HS-27A (cell line): ENCODE measurements at places on chromosomes 1 and 21.

- no peak for DNase-seq
These were observed 51.2 kb upstream of the STUM start for GRCh38 chr1:226497276-226497833.

GRCh38 chr1:204287466-204287891, 72.2 kb downstream of the PLEKHA6 start:
- DNase-seq = no peak

GRCh38 chr1:205484985-205485967, 19.2 kb upstream of the CDK18 start:
- DNase-seq = no peak

- DNase-seq = no peak
These were observed 32.8 kb upstream of the IFFO2 start for GRCh38 chr1:18989176-18989799.

GRCh38 chr21:46063734-46064680, 33.9 kb upstream of the COL6A2 start:
- DNase-seq = no peak

DNA sequence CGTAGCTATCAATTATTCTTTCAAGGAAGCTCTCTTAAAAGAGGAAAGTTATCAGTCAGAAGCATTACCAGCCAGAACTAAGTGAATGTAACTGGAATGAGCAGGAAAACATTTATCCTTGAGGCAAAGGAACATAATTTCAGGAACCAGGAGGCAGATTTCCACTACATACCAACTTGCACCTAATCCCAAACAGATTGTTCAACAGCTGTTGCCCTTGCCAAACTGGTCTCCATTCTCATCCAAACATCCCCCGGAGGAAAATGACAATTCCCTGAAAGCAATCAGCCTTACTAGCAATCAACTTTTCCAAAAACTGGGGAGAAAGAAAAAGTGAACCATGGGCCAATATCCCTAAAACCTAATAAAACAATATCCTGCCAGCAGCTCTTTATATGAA, 35.0 kb downstream of the ENAH start:
- DNase-seq = no peak

DNA sequence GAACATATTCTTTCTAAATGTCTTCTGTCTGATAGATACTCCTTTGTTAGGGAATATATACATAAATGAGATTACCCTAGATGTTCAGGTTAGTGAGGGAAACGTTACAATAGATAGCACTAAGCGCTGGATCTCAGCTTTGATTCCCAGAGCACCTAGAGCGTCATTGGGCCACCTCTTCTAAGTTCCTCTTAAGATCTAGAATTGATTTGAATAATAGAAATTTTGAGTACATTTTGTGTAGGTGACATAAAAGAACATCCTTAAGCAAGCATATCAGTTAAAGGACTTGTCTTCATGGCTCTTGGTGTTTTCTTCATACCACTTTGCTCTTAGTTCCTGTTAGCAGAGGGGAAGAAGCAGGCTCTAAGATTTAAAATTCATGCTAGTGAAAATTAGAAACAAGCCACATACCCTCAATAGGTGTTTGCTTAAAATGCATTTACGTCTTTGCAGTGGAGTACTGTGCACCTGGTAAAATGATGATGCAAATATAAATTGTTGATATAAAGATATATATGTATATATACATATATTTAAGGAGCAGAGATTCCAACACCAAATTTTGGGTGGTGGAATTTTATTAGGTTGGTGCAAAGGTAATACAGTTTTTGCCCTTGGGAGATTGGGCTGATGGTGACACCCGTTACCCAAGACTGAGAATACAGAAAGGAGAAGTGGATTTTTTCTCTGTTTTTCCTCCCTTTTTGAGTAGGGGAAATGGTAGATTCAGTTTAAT, 47.1 kb downstream of the DYRK1A start:
- DNase-seq = no peak

DNA sequence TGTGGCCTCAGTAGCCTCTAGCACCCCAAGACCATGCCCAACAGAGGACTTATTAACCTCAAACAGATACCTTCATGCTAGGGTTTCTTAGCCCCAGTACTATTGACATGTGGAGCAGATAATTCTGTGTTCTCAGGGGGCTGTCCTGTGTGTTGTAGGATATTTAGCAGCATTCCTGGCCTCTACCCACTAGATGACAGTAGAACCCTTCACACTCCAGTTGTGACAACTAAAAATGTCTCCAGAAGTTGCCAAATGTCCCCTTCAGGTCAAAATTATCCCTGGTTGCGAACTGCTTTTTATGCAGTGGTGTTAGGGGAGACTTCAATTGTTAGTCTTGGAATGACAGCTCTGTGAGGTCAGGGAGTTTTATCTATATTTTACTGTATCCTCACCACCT, 8.1 kb downstream of the KAZN start:
- DNase-seq = no peak

GRCh38 chr21:41894922-41895557, 15.9 kb upstream of the PRDM15 start:
- DNase-seq = peak; percentile 35

- no peak for DNase-seq
These were observed 20.2 kb downstream of the DPT start for GRCh38 chr1:168708698-168709404.

DNA sequence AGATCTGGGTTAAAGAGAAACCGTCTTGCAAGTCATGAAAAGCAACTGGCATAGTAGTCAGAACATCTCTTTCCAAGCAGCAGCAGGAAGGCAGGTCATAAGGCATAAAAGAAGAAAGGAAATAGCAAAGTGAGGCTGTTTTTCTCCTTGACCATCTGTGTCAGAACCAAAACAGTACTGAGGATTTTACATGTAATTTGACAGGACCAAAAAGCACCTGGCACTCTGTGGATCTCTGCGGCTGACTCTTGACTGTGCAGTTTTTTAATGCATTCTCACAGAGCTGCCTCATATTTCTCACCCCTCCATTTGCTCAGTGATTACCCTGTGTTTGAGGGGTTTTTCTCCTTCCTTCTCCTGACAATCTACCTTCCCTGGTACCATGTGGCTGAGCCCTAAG, 17.7 kb downstream of the TBX15 start:
- no peak for DNase-seq

GRCh38 chr1:81834268-81834667, 33.5 kb downstream of the ADGRL2 start:
- DNase-seq = no peak

- no peak for DNase-seq
These were observed 228.2 kb upstream of the PROX1 start for GRCh38 chr1:213759359-213760181.

DNA sequence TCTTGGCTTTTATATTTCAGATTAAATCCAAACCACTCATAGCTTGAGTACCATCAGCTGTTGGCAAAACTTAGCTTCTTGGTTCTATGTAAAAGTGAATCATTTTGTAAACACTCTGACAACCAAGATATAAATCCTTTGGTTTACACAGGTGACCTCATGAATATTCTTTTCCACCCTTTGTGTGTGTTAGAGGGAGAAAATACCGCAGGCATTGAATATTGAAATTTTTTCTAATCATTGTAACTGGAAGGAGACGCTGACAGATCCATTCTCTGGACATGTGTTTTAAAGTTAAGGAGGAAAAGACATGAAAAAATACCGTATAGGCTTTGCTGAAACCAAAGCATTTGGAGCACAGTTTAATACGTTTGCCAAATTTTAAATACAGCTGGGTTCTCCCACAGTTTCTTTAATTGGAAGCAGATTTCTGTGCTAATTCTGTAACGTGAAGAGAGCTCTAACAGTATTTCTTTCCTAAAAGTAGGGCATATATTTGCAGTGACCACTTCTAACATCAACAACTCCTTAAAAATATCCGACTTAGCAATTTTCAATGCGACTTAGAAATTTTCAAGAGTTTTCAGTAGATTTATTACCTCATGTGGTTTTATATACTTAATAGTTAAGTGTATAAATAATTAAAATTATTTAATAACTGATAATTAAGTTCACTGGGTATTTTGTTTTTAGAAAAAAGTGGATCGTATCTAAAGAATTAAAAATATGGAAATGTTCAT, 388.2 kb downstream of the USP25 start:
- DNase-seq = peak; percentile 86

DNA sequence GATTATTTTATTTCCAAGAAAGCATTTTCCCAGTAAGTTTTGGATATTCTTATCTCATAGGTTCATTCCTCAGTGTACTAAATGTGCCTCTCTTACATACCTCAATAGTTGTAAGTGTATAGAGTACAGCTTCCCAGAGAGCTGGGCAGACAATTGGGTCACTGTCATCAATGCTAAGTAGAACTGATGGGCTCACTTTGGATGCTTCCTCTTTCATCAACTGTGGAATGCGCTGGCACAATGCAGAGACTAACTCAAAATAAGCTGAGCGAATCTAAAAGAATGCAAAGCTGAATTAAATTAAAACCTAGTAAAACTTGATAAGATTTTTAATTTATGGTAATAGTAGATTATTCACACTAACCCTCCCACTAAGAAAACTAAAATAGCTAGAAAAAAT, 21.5 kb downstream of the LTN1 start:
- no peak for DNase-seq
